ENCODE measurements at places on chromosomes 11 and 22. TPM values are rescaled to one million over a fixed set of nuclear protein-coding genes. Genes with fewer than 3 reads are reported as not detected.

Gene TAGLN
- 61.4 TPM for total RNA-seq

Gene CSNK2A3
- total RNA-seq: 2.3 TPM

Gene GAL
- total RNA-seq: 18.0 TPM

Gene OR2AT4
- not detected for total RNA-seq

Gene SYCE3
- total RNA-seq: not detected

Gene FAM181B
- total RNA-seq: 0.10 TPM

Gene WBP2NL
- total RNA-seq: 0.06 TPM

Gene POTEH
- not detected for total RNA-seq

Gene CASP5
- not detected for total RNA-seq

Gene NAGA
- total RNA-seq: 7.5 TPM

Gene SLC22A9
- total RNA-seq: not detected

Gene DEFB131B
- total RNA-seq: not detected

Gene HOATZ
- not detected for total RNA-seq

Gene APOC3
- total RNA-seq: not detected

Gene CLCF1
- total RNA-seq: 39.1 TPM

Gene RASGRP2
- total RNA-seq: 1.1 TPM

Gene BRD1
- total RNA-seq: 14.9 TPM

Gene TRPC6
- 0.74 TPM for total RNA-seq

Gene OR52H1
- not detected for total RNA-seq

Gene STK33
- 4.4 TPM for total RNA-seq

Gene HTR3A
- total RNA-seq: not detected

Gene MAPK8IP1
- 6.1 TPM for total RNA-seq

Gene TSSK2
- total RNA-seq: not detected

Gene TIMP3
- 2.1 TPM for total RNA-seq

Gene RIMBP3B
- 0.51 TPM for total RNA-seq

Gene CD3G
- total RNA-seq: not detected

Gene GGTLC3
- total RNA-seq: not detected

Gene LMO2
- 0.22 TPM for total RNA-seq

Gene FGF19
- 0.03 TPM for total RNA-seq
